Peyer's patch (tissue), 4 donors: ENCODE measurements at places on chromosomes 1 and 21. TPM values are rescaled to one million over a fixed set of nuclear protein-coding genes. Genes with fewer than 3 reads are reported as not detected.

The HHIPL2 gene
- not detected for total RNA-seq

The GPR161 gene
- 2.3 TPM for total RNA-seq

The GBP2 gene
- 86.6 TPM for total RNA-seq

DNA sequence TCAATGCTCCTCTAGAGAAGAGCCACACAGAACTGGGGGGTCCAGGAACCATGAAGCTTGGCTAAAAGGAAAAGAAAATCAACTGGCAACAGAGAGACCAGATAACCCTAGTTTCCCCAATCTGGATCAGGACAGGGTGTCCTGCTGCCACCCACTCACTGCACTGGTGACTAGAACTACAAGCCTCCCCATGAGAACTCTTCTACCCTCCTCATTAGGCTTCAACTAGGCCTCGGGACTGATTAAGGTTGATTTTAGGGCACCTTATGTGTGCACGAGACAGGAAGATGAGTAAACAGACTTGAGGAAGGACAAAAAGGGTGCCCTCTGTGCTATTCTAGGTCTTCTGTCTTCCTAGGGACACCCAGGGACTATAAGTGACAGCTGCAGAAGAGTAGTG lies 2.3 kb upstream of the SF3B4 start:
- no peak for DNase-seq

GRCh38 chr1:51946300-51946699 lies 44.2 kb downstream of the RAB3B start:
- DNase-seq: no peak
